ENCODE measurements at places on chromosomes 1 and 21.

DNA sequence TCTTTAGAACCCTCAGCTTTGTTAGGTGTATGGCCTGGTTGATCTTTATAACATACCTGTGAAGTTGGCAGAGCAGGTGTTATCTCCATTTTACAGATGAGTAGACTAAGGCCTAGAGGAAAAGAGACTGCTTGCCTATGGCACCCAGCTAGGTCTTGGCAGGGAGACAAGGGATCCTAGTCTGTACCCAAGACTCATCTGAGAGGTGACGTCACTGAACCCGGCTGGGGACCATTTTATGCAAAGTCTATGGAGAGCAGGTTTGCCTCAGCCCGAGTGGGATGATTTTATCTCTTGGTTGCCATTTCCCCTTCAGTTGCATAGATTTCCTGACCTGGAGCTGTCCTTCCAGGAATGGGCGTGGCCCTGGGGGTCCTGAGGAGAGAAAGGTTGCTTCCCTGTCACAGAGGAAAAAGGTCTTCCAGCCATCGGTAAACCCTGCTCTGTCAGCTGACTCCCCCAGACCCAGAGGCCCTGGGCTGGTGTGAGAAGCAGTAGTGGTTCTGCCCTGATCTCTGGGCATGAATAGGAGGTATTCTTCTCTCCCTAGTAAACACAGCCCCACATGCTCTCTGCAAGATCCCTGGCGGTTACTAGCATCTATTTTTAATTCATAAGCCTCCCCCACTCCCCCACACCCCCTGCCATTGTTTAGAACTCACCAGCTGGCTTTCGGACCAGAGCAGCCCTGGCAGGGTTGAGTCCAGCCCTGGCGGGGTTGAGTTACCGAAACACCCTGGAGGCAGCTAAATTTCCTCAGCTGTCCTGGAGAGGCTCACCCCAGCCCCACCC lies 19.6 kb downstream of the TMCC2 start:
- peak; percentile 33 for DNase-seq

DNA sequence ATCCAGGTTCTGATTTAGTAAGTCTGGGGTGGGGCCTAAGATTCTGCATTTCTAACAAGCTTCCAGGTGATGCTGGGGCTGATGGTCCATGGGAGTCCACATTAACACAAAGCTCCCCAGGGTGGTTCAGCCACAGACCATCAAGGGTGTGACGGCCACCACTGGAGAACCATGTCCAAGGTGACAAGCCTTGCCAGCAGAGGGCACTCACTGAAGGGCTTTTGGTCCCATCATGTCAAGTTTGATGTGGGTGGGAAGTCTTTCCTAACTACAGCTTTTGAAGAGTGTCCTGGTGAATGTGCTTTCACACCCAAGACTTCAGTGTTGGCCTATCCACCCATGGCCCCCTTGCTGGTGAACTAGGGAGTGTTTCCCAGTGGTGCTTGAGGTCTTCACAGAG lies 67.1 kb downstream of the UBE2T start:
- DNase-seq, result peak; percentile 37

GRCh38 chr1:41455479-41456332 lies 28.8 kb downstream of the EDN2 start:
- DNase-seq, result no peak

DNA sequence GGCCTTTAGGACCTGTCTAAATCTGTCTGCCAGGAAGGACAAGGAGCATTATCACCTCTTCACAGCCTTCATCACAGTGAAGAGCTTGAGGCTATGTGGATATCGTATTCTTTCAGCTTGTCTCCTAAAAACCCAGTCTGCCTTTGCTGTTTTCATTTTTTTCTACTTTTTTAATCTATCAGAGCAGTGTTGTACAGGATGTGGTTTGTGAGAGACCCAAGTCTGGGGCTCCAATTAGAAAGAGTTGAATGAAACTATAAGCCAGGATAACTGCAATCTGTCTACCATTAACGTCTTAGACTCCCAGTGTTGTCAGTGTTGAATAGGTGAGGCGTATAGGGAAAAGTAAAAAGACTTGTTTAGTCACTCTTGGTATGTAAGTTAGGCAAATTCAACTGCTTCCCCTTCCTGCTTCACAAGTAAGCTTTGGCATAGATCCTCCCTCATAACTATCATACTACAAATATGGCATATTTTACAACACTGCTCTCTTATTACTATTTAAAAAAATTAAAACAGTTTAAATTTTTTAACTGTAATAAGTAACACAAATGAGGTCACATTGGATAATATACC lies 1225.8 kb upstream of the PRMT6 start:
- DNase-seq, result no peak

DNA sequence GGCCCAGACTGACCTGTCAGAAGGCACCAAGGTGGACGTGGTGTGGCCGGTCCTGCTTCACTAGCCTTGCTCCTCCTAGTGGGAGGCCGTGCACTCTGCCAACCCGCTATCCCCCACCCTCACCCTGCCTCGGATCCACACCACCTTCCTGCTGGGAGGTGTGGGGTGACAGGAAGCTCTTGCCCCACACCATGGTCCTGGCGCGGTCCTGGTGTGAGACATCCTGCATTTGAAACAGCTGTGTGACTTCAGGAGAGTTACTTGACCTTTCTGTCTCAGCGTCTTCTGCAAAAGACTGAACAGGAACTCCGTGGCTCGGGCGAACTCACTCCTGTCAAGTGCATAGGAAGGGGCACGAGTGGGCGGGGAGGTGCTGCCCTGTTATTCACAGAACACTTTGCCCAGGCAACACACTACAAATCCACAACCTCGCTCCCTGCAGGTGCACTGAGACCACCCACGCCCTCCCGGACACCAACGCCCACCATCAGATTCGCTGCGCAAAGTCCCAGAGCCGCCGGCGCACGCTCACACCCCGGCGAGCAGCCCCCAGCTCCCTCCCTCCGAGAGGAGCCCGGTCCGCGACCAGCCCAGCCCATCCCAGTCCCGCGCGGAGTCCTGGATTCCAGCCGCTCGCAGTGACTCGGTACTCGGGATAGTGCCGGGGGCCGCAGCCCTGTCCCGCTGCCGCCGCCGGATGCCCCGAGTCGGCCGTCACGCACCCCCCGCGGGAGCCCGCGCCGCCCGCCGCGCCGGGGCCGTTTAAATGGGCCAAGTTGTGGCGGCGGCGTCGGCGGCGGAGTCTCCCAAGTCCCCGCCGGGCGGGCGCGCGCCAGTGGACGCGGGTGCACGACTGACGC lies at the start of gene SAMD11:
Gene SAMD11, plus strand, starts transcription at position 793 of the 860 bp plus-strand sequence. CDS start 509 bp downstream, outside the sequence.
- peak; percentile 55 for DNase-seq

- DNase-seq, result no peak
These were observed 275.5 kb downstream of the TPR start for GRCh38 chr1:186099336-186100104.

GRCh38 chr1:154094411-154094810 lies 60.5 kb downstream of the NUP210L start:
- DNase-seq, result no peak

GRCh38 chr1:170674239-170674638 lies 10.3 kb downstream of the PRRX1 start:
- no peak for DNase-seq

- no peak for DNase-seq
These were observed 104.9 kb upstream of the EDN2 start for GRCh38 chr1:41589395-41589794.

DNA sequence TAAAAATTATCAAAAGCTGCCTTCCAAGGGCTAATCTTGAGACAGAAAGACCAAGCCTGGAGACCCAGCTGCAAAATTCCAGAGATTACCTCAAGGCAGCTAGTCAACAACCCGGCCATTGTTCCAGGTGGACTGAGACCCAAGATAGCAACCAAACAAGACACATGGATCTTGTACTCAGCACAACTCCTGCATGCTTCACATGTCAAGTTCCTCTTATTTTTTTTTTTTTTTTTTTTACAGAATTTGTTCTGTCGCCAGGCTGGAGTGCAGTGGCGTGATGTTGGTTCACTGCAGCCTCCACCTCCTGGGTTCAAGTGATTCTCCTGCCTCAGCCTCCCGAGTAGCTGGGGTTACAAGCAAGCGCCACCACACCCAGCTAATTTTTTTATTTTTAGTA lies 40.1 kb downstream of the CD2 start:
- DNase-seq, result no peak

GRCh38 chr1:240090957-240091600 lies 604 bp upstream of the FMN2 start:
- no peak for DNase-seq

DNA sequence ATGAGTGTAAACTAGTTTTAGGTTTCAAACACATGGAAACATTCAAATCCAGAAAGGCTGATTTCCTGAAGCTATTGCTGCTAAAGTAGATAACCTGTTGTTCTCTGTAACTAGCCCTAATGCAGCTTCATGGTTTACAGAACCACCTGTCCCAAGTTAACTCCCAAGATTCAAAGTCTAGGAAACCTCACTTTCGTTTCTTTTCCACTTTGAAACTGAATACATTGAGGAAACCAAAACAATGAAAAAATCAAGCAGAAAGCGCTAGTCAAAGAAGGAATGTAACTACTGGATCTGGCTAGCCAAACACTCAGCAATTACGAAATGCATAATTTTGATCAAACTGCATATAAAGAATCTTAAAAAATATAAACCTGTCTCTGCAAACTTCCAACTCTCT lies 17.8 kb downstream of the SLC16A1 start:
- DNase-seq, result no peak

Measured in NCI-H146 (cell line).